ENCODE measurements at places on chromosomes 6 and 20.

DNA sequence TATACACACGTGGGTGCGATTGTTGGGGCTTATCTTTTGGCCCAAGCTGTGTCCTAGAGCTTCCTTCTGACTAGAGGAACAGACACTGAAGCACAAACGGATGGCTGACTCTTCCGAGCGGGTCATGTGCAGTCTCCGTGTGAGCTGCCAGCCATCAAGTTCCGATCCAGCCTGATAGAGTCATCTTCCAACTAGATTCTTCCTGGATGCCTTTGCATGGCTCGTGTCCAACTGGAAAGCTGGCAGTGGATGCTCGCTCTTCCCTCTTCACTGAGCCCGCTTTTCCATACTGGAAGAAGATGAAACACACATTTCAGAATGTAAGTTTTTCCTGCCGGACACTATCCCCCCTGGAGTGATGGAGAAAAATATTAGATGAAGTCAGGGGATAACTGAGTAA, 148.1 kb downstream of the SCML4 start:
- DNase-seq, result no peak

DNA sequence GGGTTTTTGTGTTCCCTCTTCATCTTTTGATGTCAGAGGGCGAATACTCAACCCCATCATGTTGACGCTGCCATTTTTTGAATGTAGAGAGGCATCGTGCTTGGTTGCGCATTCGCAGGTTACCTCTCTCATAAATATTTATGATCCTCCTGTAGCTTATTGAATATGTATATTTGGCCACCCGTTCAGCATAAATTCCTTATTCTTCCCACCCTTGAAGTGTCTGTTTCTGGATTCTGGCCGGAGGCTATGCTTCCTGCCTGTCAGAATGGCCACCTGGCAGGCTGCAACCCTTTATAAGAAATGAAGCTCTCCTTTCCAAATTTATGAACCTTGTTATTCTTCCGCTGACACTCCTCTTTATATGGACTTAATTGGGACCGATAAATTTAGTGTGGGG, 40.9 kb downstream of the FAM50B start:
- no peak for DNase-seq

- DNase-seq, result no peak
These were observed 16.2 kb downstream of the C6orf62 start for GRCh38 chr6:24702720-24703282.

- DNase-seq, result no peak
These were observed 179.2 kb upstream of the FERMT1 start for GRCh38 chr20:6302041-6302440.

GRCh38 chr6:47379328-47379727, 69.6 kb upstream of the TNFRSF21 start:
- DNase-seq, result no peak

- no peak for DNase-seq
These were observed 726 bp upstream of the EMILIN3 start for GRCh38 chr20:41367393-41367695.

GRCh38 chr20:50456452-50457324, 53.5 kb upstream of the PTPN1 start:
- DNase-seq, result no peak

- DNase-seq, result no peak
These were observed 170.8 kb downstream of the SYNDIG1 start for GRCh38 chr20:24640276-24640675.

- no peak for DNase-seq
These were observed 28.8 kb downstream of the FAM8A1 start for GRCh38 chr6:17628873-17629272.

All from CD4-positive, alpha-beta T cell (primary cell).